ENCODE measurements at places on chromosomes 2 and 18. TPM values are rescaled to one million over a fixed set of nuclear protein-coding genes. Genes with fewer than 3 reads are reported as not detected.

The ALPI gene
- total RNA-seq: not detected

The CYBRD1 gene
- total RNA-seq: 96.8 TPM

The ADCY3 gene
- 47.1 TPM for total RNA-seq

The CPO gene
- 0.37 TPM for total RNA-seq

The SF3B6 gene
- 69.0 TPM for total RNA-seq

The CD8B2 gene
- total RNA-seq: 0.10 TPM

The TRIM43 gene
- total RNA-seq: not detected

The STON1 gene
- 12.4 TPM for total RNA-seq

The RFTN2 gene
- 10.2 TPM for total RNA-seq

The FAM110C gene
- 2.8 TPM for total RNA-seq

The GKN1 gene
- total RNA-seq: not detected

The TBR1 gene
- 0.08 TPM for total RNA-seq

The RAB17 gene
- 37.9 TPM for total RNA-seq

The ABCB11 gene
- not detected for total RNA-seq

The SLC23A3 gene
- total RNA-seq: 4.4 TPM

The ZNF142 gene
- 26.3 TPM for total RNA-seq

The COL4A3 gene
- 12.9 TPM for total RNA-seq

The TXNDC2 gene
- 0.09 TPM for total RNA-seq

The PARD6G gene
- total RNA-seq: 6.9 TPM

The LBX2 gene
- 1.6 TPM for total RNA-seq

The PID1 gene
- total RNA-seq: 47.8 TPM

The CD226 gene
- total RNA-seq: 4.6 TPM

The IWS1 gene
- total RNA-seq: 37.5 TPM

The LYPD1 gene
- 5.6 TPM for total RNA-seq

The IL36G gene
- not detected for total RNA-seq

The NMUR1 gene
- 1.1 TPM for total RNA-seq

The PJVK gene
- 2.7 TPM for total RNA-seq
